Esophagus squamous epithelium (tissue), 5 donors: ENCODE measurements at places on chromosomes 6 and 20.

- no peak for DNase-seq
Observed at GRCh38 chr6:158631678-158632537, 12.6 kb downstream of the DYNLT1 start.

- DNase-seq = no peak
Observed at GRCh38 chr6:161561908-161562307, 288.0 kb upstream of the AGPAT4 start.

DNA sequence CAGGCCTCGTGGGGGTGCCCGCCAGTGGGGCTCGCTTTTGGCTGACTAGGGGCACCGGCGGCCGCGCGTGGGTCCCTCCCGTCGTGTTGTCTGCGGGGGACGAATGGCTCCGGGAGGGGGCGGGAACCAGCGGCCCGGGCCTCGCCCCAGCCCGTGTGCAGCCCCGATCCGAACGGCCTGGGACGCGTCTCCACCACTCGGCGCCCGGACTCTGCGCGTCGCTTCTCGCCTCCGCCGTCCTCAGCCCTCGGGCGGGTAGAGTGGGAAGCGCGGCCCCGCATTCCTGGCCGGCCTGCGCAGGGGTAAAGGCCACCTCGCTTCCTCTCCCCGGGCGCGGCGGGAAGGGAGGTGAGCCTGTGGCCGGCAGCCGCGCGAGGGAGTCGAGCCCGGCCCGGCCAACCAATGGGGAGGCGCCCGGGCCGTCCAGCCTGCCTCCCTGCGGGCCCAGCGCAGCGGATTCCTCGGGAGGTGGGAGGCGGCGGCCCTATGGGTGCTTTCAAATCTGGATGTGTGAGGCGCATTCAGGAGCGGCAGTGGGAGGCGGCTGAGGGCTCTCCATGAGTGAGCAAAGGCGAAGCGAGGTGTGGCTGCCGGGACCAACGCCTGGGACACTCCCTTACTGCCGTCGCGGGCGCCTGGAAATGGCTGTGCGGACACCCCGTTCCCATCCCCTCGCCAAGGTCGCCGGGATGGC is 1.1 kb upstream of the ZBTB46 start:
- no peak for DNase-seq

DNA sequence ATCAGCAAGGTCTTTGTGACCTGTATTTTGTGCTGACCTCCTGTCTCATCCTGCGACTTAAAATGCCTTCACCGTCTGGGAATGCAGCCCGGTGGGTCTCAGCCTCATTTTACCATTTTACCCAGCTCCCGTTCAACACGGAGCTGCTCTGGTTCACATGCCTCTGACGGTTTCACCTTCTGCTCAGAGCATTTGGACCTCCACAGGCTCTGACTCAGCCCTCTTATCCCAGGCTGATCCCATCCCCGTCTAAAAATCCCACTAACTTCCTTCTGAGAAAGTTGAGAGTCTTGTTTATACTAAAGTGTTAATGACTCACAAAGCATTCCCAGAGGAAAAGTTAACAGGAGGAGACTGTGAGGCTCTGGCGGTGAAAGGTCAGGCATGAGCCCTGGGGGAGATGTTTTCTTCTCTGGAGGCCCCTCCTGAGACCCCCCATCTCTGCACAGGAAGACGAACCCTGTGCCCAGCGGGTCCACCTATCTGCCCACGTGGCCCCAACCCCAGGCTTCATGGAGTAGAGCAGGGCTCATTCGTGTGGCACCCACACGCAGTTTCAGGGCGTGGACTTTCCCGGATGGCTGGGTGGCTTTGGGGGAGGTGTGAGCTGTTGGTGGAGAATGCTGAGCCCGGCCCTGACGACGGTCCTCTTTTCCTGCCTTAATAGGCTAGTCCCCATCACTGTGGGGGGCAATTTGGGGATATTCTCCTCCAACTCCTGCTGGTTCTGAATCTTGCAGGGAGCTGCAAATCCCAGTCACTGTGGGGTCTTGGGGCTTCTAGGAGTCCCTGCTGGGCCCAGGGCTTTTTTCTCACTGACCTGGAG is 3.3 kb upstream of the BIRC7 start:
- no peak for DNase-seq
